ENCODE measurements at places on chromosomes 11 and 22.

DNA sequence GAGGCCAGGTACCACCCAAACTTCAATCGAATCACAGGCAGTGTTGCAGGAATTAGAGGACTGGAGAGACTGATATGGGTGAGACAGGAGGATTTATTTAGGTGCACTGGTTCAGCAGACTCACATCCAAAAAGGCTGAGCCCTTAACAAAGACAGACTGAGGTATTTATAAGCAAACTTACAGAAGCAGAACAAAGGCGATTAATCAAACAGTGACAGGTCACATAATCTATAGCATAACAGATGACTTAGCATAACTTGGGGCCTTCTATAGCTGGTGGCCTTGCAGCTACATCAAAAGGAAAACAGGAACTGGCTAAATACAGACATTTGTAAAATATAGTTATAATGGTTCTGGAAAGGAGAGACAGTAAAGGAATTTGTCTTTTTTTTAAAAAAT lies 2.1 kb downstream of the APOBEC3B start:
- peak; percentile 57 for DNase-seq

- no peak for DNase-seq
These were observed 54.0 kb downstream of the NELL1 start for GRCh38 chr11:20723366-20723765.

DNA sequence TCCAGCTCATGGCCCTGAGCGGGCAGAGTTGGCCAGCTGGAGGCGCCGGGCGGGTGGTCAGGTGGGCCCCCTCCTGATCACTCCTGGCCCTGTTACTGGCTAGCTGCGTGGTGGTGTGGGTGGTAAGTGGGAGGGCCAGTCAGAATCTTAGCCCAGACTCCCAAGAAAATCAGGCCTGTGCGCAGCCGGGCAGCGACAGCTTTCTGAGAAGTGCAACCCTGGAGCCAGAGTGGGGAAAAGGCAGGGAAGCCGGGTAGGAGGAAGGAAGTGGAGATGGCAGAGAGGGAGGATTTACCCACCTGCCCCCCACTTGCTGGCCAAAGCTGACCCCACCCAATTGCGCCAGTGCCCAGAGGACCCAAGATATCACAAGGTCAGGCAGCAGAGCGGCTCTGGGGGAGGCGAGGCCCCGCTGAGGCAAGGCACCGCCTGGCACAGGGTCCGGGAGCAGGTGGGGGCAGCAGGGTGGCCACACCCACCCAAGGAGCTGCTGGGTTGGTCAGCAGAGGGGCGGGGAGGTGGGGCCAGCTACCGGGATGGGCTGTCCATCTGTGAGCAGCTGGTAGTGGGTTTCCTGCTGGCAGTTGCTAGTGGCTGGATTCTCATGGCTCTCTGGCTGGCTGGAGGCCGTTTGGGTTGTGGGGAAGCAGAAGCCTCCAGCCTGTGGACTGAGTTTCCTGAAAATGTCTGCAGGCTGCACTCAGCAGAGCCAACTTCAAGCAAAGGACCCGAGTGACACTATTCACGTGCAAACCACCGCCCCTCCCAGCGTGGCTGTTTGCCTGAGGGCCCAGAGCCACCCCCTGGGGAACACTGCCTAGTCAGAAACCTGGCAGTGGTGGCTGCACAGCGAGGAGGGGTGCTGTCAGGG lies 196.4 kb downstream of the IGLL1 start:
- DNase-seq: peak; percentile 31

- peak; percentile 9 for DNase-seq
These were observed 70.2 kb downstream of the DBX1 start for GRCh38 chr11:20089796-20090653.

DNA sequence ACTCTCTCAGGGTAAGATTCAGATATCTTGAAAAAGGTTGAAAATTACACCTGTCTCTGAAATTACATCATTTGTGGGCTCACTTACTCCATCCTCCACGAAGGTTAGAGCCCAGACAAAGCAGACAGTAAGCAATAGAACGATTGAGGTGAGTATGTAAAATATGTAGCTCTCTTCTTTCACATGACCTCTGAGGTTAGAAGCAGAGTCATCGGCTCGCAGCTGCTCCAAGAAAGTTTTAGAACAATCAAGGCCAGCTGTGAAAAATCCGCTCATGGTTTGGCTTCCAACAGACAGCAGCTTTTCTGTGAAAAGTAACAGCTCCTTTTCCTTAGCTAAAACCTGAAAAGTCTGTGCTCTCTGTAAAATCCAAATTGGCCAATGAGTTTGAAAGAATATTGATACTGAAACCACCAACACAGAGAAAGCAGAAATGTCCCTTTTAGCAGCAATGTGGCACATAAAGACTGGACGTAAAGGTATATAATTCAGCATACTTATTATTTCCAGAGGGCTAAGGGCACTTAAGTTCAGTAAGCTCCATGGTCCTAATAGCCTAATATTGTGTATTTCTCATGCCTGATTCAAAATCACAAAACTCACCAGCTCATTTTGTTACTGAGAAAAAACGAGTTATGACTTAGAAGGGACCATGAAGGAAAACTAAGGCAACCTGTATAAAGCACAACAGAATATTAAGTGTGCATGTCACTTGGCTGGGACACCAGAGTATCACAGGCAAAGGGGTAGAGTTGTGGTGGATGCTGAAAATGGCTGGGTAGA lies 78.2 kb downstream of the FAM76B start:
- DNase-seq: no peak

DNA sequence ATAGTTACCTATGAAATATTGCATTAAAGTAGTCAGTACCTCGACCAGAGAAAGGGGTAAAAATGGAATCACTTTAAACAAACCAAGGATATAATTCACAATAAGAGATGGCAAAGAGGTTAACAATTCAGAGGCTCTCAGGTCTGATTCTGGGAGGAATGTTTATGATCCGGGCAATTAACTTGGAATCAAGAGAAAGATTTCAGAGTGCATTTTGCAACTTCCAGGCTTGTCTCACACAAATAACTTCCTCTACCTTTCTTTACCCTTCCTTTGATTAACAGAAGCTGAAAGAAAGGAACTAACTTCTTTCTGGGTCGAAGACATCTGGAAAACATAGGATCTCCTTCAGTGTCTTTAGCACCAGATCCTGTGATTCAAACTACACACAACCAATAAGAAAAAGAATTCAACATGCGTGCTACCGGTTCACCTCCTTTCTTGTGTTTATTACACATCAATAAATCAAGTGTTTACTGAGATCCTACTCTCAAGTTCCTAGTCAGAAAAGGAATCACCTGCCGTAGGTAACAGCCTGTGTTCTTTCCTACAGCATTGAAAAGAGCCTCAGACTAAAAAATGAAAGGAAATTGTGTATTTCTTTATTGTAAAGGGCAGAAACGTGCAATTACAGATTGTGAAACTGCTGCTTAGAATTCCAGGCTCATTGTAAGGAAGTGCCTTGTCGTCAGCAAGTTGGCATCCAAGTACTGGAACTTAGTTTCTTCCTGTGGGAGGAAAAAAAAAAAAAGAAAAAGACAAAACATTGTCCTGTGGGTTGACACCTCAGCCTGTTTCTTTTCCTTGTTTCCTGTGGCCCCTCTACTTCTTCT lies 29.5 kb downstream of the CARD18 start:
- DNase-seq: no peak

- DNase-seq: no peak
These were observed 6.7 kb downstream of the ASCC2 start for GRCh38 chr22:29831186-29831921.

- DNase-seq: no peak
These were observed 2.8 kb downstream of the NTM start for GRCh38 chr11:131373095-131373725.

DNA sequence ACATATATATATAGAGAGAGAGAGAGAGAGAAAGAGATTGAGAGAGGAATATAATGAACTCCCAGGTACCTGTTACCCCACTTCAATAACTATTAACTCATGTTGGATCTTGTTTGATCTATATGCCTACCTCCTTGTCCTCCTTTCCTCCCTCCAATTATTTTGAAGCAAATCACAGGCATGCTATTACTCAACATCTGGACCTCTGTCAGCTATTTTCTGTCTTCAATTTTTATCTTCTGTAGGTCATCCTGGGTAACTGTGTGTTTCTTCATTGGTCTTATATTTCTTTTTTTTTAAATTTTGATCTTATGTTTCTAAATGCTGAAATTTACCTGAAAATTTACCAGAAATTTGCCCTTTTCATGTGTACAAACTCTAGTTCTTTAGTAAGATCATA lies 24.8 kb downstream of the UVRAG start:
- no peak for DNase-seq

- DNase-seq: peak; percentile 94
These were observed 592 bp upstream of the CTSC start for GRCh38 chr11:88337987-88338668.

- DNase-seq: peak; percentile 71
These were observed 3.8 kb upstream of the TTLL8 start for GRCh38 chr22:50061824-50062355.

GRCh38 chr11:70186420-70186819 lies 16.7 kb upstream of the FADD start:
- no peak for DNase-seq

DNA sequence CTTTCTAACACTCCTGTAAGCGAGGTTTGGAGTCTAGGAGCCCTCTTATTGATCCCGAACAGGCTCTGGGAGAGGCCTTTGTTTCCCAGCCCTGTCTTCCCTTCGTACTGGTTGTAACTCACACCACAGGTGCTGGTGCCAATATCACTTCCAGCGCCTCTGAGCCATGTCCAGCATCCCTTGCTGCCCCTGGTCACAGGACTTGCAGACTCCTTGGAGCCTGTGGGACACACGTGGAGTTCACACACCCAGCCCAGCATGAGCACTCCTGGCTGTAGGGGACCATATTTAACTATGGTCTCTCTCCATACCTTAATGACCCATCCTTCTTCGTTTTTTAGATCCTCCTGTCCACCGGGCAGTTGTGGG lies 2.2 kb downstream of the ZBTB16 start:
- DNase-seq: no peak

DNA sequence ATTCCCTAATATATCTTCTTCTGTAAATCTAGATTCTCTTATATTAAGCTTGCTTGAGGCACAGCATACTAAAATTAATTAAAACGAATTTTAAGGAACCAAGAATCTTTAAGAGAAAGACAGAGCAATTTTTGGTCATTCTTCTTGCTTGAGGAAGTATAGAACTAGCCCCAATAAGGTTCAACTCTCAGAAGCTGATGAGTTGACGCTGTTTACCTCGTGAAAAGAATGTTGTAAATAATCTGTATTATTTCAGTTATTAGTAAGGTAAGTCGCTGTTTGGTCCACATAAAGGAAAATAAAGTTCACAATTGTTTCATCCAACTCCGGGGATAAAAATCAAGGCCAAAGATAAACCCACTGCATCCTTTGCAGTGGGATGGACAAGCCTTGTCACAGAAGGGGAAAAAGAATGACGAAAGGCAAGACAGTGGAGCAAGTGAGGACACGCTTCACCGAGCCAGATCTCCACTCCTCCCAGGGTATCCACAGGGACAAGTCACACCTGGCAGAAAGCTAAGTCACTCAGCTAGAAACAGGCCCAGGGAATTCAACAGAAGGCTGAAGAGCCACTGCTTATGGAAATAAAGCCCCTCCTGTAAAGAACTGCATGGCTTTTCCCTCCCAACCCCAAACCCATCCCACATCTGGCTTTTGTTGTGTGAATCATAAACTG lies 752 bp downstream of the POU2AF1 start:
- no peak for DNase-seq

DNA sequence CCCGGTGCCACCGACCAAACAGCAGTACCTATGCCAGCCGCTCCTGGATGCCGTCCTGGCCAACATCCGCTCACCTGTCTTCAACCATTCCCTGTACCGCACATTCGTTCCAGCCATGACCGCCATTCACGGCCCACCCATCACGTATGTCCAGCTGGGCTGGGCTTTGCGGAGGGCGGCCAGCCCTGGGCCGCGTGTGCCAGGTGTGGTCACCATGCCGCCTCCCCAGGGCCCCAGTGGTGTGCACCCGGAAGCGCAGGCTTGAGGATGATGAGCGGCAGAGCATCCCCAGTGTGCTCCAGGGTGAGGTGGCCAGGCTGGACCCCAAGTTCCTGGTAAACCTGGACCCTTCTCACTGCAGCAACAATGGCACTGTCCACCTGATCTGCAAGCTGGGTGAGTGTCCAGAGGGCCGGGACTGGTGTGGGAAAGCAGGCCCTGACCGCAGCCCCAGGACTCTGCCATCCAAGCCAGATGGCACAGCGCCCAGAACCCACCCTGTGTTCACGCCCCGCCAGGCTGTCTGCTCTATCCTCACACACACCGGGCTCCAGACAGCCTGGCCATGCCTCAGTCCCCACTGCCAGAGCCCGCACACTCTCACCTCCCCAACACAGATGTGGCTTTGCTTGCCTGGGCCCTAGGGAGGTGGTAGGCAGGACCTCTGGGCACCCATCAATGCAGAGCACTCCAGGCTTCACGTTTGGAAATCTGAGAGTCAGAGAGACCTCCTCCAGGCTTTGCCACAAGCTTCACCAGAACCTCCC lies 77.6 kb downstream of the MED15 start:
- DNase-seq: no peak

DNA sequence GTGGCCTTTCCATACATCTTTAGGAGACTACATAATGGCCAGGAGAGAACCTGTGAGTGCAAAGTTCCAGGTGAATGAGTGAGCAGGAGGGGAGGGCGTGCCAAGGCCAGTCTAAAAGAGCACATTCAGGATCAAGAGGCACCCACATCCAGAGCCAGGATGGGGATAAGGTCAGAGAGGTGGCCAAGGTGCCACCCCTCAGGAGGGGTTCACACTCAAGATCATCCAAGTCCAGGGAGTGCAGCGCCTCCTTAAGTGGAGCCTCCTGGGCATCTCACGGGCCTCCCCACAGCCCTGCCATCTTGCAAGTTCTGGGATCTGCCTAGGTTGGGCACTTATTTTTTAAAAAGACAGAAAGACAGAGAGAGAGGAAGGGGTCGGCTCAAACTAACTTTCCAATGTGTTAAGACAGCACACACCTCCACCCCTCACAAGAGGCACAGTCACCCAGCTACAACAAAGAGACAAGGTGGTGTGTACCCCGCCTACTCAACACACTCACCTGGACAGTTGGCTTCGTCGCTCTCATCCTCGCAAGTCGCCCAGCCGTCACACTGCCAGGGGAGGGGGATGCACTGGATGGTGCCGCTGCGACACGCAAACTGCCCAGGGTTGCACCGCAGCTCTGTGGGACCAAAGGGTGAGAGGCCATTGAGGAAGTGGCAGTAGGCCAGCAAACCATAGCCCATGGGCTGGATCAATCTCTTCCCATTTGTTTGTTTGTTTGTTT lies 33.2 kb downstream of the DGCR2 start:
- DNase-seq: no peak

DNA sequence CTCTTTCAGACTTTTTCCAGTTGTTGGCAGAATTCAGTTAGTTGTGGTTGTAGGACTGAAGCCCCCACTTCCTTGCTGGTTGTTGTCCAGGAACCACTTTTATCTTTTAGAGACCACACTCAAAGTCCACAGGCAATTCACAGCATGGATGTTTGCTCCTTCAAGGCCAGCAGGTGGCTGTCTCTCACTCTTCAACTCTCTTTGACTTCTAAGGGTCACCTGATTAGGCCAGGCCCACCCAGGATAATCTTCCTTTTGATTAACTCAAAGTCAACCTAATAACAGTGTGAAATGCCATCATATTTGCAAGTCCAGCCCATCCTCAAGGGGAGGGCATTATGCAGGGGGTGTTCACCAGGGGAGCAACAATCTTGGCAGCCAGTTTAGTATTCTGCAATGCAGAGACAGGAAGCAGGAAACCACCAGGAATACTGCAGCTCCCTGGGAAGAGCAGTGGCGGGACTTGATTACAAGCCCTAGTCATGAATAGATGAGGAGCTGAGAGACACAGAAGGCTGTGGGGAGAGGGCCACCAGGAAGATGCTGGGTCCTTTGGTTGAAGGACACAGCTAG lies 52.4 kb downstream of the LRRC74B start:
- DNase-seq: peak; percentile 7
